ENCODE measurements at places on chromosomes 7 and 10. TPM values are rescaled to one million over a fixed set of nuclear protein-coding genes. Genes with fewer than 3 reads are reported as not detected.

DNA sequence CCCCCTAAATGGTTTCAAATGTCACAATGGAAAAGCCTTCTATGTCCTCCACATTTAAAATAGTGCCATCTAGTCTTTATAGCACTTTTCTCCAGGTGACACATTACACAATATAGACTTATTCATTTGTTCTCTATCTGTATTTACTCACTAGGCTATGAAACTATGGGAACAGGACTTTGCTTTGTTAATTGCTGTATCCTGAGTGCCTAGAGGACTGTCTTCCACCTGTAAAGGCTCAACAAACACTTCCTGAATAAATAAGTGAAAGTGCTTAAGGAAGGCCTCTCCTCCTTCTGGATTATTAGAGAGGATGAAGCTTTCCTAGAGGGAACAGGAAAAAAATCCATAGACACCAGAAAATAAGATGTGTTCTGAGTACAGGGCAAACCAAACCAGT, 397.6 kb upstream of the LRRN3 start:
- no peak for DNase-seq

DNA sequence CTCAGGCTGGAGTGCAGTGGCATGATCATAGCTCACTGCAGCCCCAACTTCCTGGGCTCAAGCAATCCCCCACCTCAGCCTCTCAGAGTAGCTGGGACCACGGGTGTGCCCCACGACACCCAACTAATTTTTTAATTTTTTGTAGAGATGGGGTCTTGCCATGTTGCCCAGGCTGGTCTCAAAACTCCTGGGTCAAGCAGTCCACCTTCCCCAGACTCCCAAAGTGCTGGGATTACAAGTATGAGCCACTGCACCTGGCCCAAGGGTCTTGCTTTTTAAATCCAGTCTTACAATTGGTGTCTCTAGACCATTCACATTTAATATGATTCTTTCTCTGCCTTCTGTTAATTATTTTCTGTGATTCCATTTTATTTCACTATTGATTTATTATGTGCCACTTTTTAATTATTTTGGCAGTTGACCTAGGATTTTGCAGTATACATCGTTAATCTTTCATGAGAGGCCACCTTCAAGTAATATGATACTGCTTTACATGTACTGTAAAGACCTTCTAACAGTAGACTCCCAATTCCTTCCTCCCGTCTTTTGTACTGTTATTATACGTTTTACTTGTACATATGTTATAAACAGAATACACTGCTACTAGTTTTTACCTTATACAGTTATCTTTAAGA, 18.7 kb downstream of the MMP21 start:
- DNase-seq, result no peak

The GRK5 gene
- 35.9 TPM for total RNA-seq

The TBATA gene
- total RNA-seq, result not detected

GRCh38 chr7:24870766-24871165, 109.2 kb downstream of the OSBPL3 start:
- DNase-seq, result no peak

The HMX2 gene
- not detected for total RNA-seq

DNA sequence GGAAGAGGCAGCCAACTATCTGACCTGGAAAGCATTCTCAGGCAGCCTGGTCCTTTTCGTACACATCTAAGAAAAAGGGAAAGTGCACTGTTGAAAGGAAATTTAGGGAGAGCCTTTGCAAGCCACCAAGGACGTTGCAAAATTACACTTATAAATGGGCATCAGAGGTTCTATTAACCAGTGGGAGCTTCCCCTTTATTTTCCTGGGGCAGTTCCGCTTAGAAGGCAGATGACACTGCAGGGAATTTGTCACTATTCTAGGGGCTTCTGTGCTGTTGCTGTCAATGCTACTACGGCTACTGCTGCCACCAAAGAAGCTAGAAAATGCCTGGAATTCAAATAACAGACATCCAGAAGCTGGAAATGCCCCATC, 79.6 kb upstream of the AUTS2 start:
- no peak for DNase-seq

DNA sequence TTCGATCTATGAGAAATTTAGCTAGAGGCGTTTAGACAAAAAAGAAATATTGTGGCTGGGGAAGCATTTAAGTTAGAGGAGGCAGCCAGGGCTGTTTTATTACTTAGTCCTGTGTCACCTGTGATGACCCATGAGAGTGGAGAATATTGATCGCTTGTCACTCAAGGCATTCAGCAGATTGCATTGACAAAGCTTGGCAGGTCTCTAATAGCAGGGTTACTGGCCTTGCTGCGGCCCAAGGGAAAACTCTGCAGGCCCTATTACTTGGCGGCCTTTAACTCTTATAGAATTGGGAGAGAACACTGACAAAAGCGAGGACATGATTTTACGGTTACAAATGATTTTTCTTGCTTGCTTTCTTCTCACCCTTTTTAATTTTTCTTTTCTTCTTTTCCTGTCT, 473.5 kb downstream of the AUTS2 start:
- DNase-seq, result no peak

The SHTN1 gene
- total RNA-seq, result 2.1 TPM

DNA sequence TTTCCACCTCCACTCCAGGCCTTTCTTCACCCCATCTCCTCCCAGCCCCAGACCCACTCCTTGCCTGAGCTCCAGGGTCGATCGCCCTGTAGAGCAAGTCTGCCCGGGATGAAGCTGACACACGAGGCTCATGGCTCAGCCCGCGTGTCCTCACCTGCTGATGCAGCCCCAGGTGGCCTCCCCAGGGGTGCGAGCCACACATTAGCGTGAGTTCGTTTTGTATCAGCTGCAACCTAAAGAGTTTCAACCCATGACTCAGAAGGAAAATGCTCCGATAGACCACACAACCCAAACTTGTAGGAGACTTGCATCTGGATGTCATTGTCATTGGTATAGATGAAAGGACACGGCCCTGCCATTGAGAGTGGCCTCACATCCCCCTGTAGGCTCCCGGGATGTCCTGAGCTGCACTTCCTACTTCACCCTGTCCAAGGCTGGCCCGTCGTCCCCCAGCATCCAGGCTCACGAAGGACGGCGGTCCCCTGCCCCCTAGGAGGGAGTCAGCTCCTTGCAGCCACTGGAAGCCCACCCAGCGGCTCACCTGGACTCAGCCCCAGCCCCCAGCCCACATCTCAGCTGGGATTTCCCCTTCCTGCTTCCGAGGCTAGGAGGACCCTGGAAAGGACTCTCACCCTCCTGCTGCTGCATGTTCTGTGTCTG, 97.7 kb downstream of the HTR5A start:
- no peak for DNase-seq

DNA sequence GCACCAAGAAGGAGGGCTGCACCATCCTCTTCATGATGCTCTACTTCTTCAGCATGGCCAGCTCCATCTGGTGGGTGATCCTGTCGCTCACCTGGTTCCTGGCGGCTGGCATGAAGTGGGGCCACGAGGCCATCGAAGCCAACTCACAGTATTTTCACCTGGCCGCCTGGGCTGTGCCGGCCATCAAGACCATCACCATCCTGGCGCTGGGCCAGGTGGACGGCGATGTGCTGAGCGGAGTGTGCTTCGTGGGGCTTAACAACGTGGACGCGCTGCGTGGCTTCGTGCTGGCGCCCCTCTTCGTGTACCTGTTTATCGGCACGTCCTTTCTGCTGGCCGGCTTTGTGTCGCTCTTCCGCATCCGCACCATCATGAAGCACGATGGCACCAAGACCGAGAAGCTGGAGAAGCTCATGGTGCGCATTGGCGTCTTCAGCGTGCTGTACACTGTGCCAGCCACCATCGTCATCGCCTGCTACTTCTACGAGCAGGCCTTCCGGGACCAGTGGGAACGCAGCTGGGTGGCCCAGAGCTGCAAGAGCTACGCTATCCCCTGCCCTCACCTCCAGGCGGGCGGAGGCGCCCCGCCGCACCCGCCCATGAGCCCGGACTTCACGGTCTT, 1.9 kb downstream of the FZD1 start:
- no peak for DNase-seq

GRCh38 chr10:86709396-86710185, 41.3 kb downstream of the LDB3 start:
- no peak for DNase-seq

The LAMB1 gene
- total RNA-seq, result 463 TPM

- no peak for DNase-seq
These were observed 134.9 kb downstream of the ARID5B start for GRCh38 chr10:62036186-62037081.

The SHH gene
- total RNA-seq, result 0.13 TPM

DNA sequence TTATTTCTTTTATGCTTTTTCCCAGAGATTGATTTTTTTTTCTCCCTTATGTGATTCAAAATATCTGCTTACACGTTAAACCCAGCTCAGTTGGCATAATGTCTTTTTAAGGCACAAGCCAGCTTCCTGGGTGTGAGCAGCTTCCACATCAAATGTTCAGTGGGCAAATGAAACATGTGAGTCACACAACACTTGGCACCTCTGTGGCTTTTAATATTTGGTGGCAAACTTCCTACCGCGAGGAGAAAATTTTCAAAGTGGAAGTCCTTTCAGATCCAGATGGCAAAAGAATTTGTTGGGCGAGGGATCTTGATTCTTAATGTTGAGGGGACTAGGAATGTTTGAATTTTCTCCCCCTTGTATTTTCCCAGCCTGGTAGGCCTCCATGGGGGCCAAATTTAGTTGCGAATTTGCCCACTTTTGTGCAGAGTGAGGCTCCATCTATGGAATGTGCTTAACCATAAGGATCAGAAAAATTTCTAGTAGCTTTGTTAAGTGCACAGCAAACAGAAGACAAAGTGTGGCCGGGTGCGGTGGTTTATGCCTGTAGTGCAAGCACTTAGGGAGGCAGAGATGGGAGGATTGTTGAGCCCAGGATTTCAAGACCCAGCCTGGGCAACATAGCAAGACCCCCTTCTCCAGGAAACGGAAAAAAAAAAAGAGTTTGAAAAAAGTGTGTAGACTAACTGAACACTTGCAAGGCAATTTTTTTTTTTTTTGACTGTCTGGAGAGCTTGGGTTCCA, 31.0 kb downstream of the CUX1 start:
- DNase-seq, result no peak

The FXYD4 gene
- not detected for total RNA-seq

The NOM1 gene
- total RNA-seq, result 18.1 TPM

DNA sequence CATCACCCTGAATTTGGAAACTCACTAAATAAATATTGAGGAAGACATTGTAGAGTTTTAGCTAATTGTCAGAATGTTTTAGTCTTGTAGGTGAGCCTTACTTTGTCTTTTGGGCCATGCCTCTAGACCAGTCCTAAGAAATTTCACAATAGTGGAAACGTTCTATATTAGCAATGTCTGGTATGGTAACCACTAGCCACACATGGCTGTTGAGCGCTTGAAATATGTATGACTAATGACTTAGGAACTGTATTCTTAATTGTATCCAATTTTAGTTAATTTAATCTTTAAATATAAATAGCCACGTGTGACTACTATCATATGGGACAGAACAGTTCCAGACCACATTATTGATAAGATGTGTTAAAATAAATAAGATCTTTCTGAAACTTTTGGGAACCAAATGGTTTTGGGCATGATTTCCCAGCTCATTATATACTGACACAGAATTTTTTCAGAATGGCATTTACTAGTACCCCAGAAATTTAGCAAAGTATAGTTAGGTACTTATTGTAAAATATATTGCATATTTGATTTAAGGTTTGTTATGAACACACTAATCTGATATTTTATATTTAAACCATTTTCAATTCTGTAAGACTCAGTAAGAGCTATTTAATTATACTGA, 95.0 kb downstream of the VPS50 start:
- DNase-seq, result no peak
